A549 treated with Mapracorat at 1 μM for 4 hours (cell line): ENCODE measurements at places on chromosomes 16 and 17. TPM values are rescaled to one million over a fixed set of nuclear protein-coding genes. Genes with fewer than 3 reads are reported as not detected.

LLGL1 gene
- 10.8 to 16.8 TPM (median 16.2 TPM) in 5 replicates for total RNA-seq

NPB gene
- 0.39 to 0.65 TPM (median 0.55 TPM) in 5 replicates for total RNA-seq

NOL11 gene
- total RNA-seq = 70.6 to 80.9 TPM (median 73.9 TPM) in 5 replicates

SCIMP gene
- not detected in 5 replicates for total RNA-seq

SAMD14 gene
- total RNA-seq = 0.13 to 0.50 TPM (median 0.37 TPM) in 5 replicates

NXN gene
- 20.8 to 28.0 TPM (median 23.9 TPM) in 5 replicates for total RNA-seq

TEX19 gene
- total RNA-seq = 0.26 to 0.51 TPM (median 0.39 TPM) in 5 replicates

GCGR gene
- 0.08 to 0.64 TPM (median 0.35 TPM) in 4 of 5 replicates, not detected in the other for total RNA-seq

HOXB7 gene
- 30.6 to 34.4 TPM (median 32.6 TPM) in 5 replicates for total RNA-seq

PHOSPHO1 gene
- 0.44 to 0.85 TPM (median 0.48 TPM) in 5 replicates for total RNA-seq

KRT34 gene
- 0.14 to 0.41 TPM (median 0.39 TPM) in 5 replicates for total RNA-seq

COG8 gene
- 18.7 to 26.1 TPM (median 25.7 TPM) in 5 replicates for total RNA-seq

SARM1 gene
- 5.1 to 7.1 TPM (median 5.6 TPM) in 5 replicates for total RNA-seq

HYDIN gene
- 0.18 to 0.65 TPM (median 0.39 TPM) in 5 replicates for total RNA-seq

SLC7A6 gene
- 27.2 to 35.7 TPM (median 30.9 TPM) in 5 replicates for total RNA-seq

KRTAP4-3 gene
- total RNA-seq = not detected in 5 replicates

OTOP2 gene
- total RNA-seq = 0.08 to 0.10 TPM in 2 of 5 replicates, not detected in the others

SDF2 gene
- total RNA-seq = 76.6 to 84.1 TPM (median 79.5 TPM) in 5 replicates

CDH3 gene
- 0.16 to 0.41 TPM (median 0.24 TPM) in 5 replicates for total RNA-seq

PPP1R27 gene
- 0.09 to 0.39 TPM (median 0.19 TPM) in 3 of 5 replicates, not detected in the others for total RNA-seq

CTRB1 gene
- not detected in 5 replicates for total RNA-seq

DYNLL2 gene
- total RNA-seq = 18.2 to 24.3 TPM (median 23.3 TPM) in 5 replicates

CDH13 gene
- total RNA-seq = 0.03 TPM in 1 of 5 replicates, not detected in the others

AGRP gene
- not detected in 5 replicates for total RNA-seq

KRTAP4-4 gene
- total RNA-seq = not detected in 5 replicates
